Central memory CD4-positive, alpha-beta T cell (primary cell): ENCODE measurements at places on chromosomes 4 and X.

- no peak for DNase-seq
Observed at GRCh38 chr4:16139066-16139945, 55.5 kb upstream of the PROM1 start.

GRCh38 chr4:44421330-44422065, 27.1 kb downstream of the KCTD8 start:
- no peak for DNase-seq

DNA sequence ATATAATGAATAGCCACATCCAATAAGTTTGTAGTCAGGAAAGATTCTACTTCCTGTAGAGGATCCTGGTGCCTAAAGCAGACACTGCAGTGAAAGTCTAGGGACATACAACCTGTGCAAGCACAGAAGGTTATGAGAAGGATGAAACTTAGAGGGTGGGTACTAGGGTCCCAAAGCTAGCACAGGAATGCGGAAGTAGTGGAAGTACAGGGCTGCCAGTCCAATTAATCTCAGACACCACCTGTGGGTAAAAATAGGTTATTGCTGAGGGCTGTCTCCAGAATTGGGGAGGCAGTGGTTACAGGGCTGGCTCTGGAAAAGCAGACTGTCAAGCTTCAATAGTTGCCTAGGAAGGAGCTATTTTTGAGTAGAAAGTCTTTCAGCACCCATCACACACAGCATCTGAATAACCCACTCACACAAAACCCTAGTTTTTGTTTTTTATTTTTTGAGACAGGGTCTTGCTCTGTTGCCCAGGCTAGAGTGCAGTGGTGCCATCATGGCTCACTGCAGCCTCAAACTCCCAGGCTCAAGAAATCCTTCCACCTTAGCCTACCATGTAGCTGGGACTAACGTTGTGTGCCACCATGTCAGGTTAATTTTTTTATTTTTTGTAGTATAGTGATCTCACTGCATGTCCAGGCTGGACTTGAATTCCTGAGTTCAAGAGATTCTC, 50.8 kb upstream of the ELF2 start:
- no peak for DNase-seq

GRCh38 chrX:9378980-9379696, 85.7 kb upstream of the TBL1X start:
- no peak for DNase-seq

DNA sequence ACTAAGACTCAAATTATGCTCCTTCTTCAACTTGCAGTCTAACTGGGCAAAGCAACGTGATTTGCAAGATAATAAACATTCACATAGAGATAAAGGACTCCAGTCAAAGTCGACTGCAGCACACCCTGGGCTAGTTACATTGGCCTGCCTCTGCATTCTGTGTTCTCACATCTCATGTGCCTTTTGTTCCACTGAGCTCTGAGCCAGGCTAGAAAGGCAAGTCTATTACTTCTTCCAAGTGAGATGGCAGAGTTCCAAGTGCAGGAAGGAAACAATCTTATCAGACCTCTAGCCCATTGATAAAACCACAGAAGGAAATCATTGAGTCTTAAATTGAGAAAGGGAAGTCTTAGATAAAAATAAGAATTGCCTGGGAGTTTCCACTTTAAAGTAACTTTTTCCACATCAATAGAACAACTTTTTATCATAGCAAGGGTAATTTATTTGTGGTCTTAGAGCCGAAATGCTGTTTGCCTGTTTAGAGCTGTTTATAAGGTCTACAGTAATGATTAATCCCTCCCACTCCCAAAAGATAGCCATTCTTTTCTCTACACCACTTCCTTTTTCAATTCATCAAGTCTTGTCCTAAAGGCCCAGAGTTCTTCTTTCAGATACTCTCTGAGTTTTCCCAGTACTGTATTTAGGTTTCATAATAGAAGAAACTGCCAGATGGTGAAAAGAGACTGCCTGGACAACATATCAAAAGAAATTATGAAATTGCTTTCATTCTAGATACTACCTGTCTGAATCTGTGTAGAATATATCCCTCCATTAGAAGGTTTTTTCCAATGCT, 200.2 kb downstream of the GUCY2F start:
- DNase-seq, result no peak

DNA sequence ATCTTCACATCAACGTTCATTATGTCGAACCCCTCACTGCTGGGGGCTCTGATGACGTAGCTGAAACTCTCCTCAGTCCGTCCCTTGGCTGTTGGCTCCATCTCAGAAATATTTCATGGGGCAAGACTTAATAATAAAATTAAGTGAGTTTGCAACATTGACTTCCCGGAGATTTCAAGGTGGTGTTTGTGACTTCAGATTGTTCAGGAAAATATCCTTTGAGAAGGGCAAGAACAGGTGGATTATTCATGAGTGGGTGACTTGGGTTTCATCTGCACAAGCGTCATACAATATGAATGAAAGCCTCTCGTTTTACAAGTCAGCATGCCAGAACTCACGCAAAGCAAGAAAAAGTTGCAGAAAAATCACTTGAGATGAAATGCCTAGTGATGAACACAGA, at the start of gene C4orf50:
Gene C4orf50 (minus strand): TSS at position 101 of the 400 bp plus-strand sequence.
- DNase-seq, result no peak
